ENCODE measurements at places on chromosomes 1 and 21.

GRCh38 chr1:219379691-219380090, 206.0 kb downstream of the LYPLAL1 start:
- DNase-seq: no peak

GRCh38 chr21:41745971-41746743, 20.7 kb downstream of the RIPK4 start:
- DNase-seq: no peak

DNA sequence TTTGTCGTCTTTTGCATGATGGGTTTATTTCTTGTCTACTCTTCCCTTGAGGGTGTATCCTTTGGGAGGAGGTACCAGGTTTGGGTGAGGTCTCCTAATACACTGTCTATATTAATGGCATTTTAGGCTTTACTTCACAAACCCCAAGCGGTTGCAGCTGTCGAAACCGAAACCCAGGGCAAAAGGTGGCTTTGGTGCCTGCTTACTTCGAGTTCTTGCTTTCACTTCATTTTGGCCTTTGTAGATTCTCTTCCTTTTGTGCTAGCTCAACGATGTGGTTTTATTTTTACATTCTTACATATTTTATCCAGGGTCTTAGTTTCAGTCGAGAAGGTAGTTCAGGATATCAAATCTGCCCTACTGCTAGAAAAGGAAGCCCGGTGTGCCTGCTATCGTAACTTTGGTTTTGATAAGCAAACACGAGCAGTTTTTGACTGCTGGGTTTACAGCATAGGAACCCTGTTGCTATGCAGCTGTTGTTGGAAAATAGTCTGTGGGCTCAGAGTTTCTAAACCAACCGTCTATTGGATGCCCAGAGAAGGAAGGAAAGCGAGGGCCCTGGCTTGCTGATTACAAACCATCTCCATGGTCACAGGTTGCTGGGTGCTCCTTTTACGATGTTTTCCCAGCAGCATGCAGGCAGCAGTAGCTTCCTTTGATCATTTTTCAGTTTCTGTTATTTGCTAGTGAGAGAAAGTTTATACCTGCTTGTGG, 9.8 kb upstream of the TSPAN2 start:
- no peak for DNase-seq

DNA sequence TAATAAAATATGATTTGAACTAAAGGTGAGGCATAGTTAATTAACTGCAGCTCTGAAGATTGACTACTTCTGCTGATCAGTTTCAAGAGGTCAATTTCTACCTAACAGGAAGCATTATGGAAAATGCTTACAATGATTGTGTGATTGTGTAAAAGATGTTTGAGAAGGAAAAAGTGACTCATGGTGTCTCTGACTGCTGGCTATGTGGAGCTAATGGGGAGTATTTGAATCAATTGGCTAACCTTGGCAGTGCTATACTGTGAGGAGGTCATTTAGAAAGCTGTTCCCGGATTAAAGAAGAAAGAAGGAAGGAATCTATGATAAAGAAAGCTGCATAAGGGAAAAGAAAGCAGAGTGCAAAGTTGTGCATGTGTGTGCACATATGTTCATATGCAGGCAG, 376.5 kb downstream of the ADGRL2 start:
- DNase-seq: no peak

DNA sequence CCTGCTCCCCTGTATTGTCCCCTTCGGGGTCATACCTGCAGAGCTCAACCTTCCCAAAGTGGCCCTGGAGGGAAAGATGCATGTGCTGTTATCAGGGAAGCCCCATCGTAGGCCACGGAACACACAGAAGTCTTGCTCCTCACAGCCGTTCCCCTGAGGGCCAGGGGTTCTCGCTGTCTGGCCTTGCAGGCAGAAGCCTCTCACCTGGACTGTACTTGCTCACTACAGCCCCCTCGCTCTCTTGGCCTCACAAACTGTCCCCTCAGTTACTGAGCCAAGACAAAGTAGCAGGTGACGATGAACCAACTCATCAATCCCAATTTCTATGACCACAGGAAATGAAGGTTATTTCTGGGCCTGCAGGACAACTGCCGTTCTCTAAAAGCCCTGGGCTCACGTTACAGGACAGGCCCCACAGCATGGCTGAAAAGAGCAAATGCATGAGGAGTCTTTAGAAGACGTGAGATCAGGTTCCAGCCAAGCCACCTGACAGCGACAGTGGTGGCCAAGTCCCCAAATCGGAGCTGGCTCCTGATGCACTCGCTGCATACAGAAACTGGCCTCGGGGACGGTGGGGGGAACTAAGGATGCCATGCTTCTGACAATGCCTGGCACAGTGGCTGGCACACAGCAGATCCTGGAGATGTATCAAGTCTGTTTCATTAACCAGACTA, 95.0 kb downstream of the RAVER2 start:
- no peak for DNase-seq

- DNase-seq: no peak
These were observed 369.5 kb upstream of the LYPLAL1 start for GRCh38 chr1:218804014-218804785.

DNA sequence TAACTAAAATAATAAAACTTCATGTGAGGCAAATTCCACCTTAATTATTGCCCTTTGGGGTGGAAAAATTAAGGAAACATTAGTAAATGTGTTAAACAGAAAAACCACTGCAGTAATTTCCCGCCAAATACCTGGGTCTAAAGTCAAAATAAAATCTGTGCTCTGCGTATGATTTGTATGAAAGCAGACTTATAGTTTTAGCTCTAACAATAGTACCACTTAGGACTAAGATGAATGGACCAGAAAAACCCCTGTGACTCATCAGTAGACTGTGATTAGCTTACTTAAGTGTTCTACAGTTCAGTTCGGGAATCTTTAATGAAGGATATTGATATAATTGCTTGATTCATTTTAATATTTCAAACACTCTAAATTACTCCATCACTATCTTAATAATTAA, 23.3 kb upstream of the C1orf105 start:
- DNase-seq: no peak

DNA sequence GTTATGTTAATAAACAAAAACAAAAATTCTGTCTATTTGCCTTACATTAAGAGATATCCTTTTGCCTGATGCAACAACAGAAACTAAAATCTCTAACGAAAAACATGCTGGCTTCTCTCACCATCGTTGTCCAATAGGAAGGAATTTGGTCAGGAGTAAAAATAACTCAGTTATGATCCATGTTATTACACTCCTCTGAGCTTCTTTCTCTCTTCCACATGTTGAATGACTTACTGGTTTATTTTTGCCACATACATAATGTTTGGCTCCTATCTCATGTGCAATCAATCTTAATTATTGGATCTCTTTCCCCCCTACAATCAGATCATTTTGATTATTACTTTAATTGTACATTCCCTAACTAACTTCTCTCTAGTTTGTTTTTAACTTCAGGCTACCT, 688.4 kb downstream of the USP25 start:
- DNase-seq: no peak

DNA sequence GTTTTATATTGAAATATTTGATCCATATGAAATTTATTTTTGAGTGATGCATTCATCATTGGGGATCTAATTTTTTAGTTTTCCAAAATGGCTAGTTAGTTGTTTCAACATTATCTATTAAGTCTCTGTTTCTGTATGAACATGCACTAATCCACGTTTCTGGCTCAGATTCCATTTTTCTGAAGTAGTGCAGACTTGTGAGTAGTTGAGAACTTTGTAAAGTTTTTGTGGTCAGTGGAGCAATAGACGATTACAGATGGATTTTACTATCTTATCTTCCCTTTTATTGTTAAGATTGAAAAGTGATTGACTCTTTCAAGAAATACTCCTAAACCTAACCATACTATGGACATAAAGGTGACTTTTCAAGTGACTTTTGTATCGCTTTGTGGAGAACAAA, 16.7 kb downstream of the SOAT1 start:
- DNase-seq: no peak

DNA sequence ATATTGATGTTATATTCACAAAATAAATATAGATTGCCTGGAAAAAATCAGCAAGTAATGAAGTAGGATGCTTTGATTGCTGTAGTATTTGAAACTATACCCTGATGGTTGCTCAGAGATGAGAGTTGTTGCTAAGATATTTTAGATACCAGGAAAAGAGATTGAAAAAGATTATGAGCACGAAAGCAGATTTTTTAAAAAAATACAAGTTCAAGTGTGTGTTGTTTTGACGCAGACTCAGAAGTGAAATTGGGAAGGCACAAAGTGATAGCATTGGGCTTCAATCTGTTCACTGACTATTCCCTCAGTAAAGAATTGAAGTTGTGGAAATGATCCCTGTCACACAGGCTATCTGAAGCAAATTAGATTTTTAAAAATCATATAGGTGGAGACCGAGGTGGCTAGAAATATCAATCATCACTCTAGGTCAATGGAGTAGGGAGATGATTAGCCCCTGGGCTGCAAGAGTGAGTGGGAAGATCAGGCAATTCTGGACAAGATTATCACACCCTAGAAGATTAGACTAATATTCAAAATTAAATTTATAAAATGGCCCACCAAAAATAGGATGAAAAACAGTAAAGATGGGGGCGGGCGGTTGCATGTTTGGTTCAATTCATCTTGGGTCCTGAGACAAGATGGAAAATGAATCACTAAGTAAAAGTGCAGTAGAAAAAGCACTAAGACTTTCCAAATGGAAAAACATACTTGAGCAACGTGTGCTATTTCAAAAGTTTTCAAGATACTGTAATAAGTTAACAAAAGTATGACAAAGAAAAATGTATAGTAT, 41.5 kb upstream of the LRRC8D start:
- no peak for DNase-seq

- DNase-seq: no peak
These were observed 10.7 kb downstream of the KCNA10 start for GRCh38 chr1:110508028-110508940.

DNA sequence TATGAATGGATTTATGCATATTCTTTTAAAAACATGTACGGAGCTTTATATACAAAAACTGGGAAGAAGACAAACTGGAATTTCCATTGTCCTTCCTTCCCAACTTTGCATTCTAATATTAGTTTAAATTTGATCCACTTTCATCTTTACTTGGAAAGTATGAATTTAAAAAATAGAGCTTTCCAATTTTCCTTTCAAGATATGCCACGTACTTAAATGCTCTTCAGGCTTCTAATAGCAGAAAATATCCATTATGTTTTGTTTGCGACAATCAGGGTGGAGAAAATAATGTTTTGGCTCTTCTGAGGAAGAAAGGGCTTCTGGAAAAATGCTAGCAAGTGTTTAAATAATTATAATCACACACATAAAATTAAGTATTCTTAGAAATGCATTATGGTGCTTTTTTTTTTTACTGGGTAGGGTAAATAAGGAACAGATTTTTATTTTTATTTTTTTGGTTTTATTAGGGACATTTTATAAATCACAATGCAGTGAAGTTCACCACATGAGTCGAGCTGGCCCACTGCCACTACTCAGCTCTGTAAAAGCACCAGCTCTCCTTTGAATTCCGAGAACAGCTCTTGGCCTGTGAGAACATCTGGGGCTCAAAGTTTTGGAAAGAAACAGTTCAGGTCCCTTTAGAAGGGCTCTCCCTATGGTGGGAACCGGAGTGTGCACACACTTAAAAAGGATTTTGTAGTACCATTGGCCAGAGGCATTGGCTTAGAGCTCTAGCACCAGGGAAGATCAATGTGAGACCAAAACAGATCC, 287.4 kb upstream of the LYPLAL1 start:
- no peak for DNase-seq

DNA sequence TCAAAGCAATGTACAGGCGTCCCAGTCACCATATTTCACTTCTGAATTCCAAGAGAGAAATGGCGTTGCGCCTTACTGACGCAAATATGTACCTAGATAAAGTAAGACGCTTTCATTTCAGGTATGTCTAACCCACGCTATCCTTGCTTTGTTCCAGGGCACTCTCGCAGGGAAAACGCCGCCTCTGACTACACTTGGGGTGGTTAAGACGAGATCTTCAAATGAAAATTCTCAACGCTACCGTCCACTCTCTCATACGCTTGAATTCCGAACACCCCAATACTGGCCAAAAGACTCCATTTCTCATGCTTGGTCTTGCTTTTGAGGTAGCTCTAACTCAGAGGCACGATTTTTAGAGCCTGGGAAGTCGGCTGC, 736 bp upstream of the ZMPSTE24 start:
- no peak for DNase-seq

DNA sequence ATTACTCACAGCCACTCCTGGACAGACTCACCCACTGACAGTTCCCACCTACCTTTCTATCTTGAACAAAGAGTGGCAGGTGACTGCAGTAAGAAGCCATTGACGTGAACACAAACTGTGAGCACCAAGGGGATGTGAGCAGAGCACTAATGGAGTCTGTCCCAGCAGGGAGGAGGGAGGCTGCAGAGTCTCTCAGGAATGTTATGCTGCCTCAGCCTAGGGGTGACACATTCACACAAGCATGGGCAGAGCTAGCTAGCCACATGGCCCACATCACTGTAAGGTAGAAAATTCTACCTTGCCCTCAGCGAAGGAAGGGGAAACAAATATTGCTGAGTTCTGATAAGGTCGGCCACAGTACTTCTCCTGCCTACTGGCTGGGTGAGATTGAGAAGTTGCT, 56.8 kb upstream of the PTGFRN start:
- DNase-seq: no peak

- DNase-seq: no peak
These were observed 61.9 kb downstream of the KIAA0040 start for GRCh38 chr1:175130649-175131045.
